ENCODE measurements at places on chromosomes 12 and 14. TPM values are rescaled to one million over a fixed set of nuclear protein-coding genes. Genes with fewer than 3 reads are reported as not detected.

The SCN8A gene
- 1.3 TPM for total RNA-seq

- H3K4me3 ChIP-seq, result no peak overlapping the region
- H3K36me3 ChIP-seq, result no peaks in the 10 kb centered on the region
- H3K4me1 ChIP-seq, result no peaks in the 10 kb centered on the region
Observed at GRCh38 chr12:91406920-91407341, 224.3 kb upstream of the DCN start.

DNA sequence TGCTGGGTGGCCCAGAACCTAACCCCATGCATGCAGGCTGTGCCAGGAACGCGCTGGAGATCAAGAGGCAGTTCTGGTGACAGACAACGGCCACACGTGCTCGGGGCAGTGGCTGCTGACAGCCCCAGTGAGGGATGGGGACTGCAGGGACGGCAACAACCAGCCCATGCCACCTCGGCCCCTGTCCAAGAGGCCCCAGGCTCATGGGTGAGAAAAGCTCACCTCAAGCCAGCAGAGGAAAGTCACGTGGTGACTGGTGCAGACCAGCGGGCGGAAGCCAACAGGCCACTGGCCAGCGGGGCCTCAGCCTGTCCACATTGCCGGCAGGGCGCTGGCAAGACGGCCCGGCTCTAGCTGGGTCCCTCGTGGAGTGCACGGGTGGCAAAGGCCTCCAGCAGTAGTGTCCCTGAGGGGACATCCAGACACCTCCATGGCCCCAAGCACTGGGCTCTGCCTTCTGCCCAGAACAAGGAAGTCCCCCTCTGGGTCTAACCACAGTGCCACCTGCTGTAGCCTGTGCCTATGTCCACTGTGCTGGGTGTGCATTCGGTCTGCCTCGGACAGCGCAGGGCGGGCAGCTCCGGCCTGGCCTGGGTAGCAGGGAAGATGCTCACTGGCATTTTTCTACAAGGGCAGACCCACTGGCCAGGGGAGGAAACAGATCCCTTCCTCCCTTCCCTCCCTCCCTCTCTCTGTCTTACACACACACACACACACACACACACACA, 134.1 kb downstream of the NCOR2 start:
- no peak for DNase-seq
- H3K4me1 ChIP-seq, result peaks cover 9% of the 10 kb centered on the region
- no peak overlapping the region for H3K27ac ChIP-seq
- H3K27me3 ChIP-seq, result no peaks in the 10 kb centered on the region
- peaks cover 17% of the 10 kb centered on the region for H3K36me3 ChIP-seq

DNA sequence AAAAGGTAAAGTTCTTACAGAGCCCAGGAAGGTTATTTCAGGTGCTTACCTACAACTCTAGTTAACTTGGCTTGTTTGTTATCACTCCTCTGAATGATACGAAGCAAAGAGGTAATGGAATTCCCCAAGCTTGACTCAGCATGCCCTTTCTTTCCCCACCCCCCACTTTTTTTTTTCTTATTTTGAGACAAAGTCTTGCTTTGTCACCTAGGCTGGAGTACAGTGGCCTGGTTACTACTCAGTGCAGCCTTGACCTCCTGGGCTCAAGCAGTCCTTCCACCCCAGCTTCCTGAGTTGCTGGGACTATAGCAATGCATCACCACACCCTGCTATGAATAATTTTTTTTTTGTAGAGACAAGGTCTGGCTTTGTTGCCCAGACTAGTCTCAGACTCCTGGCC, 17.1 kb upstream of the YBX3 start:
- H3K4me1 ChIP-seq, result peaks cover 4% of the 10 kb centered on the region
- peaks cover 18% of the 10 kb centered on the region for H3K27me3 ChIP-seq
- no peak for DNase-seq
- peaks cover 3% of the 10 kb centered on the region for H3K36me3 ChIP-seq
- H3K27ac ChIP-seq, result no peak overlapping the region

GRCh38 chr12:108638997-108639822, 5.5 kb upstream of the SELPLG start:
- H3K36me3 ChIP-seq, result peaks cover 3% of the 10 kb centered on the region
- H3K4me1 ChIP-seq, result peaks cover 39% of the 10 kb centered on the region
- no peak for DNase-seq
- no peaks in the 10 kb centered on the region for H3K27me3 ChIP-seq
- no peak overlapping the region for H3K27ac ChIP-seq
